NCI-H1694 (cell line): ENCODE measurements at places on chromosomes 4 and X.

GRCh38 chrX:79604364-79604763 is 237.2 kb upstream of the ITM2A start:
- no peak for DNase-seq

- DNase-seq = no peak
Observed at GRCh38 chr4:137367620-137368019, 164.7 kb downstream of the PCDH18 start.

DNA sequence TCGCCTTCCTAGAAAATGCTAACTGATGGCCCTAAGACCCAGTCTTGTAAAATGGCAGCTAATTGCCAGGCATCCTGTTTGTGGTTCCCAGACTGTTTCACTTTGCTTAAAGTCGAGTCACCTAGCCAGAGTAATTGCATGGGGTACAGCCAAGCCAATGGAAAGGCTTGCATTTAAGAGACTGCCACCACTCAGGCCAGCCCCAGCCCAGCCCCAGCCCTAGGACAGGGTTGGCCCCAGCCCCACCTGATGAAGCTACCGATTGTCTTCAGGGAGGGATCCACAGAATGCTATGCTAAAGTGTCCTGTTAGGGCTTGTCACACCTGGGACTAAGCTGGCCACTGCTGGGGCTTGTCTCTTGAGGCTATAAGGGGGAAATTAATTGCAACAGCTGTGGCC is 194.6 kb upstream of the KLF3 start:
- DNase-seq = no peak

GRCh38 chr4:153419673-153420278 is 46.4 kb upstream of the TMEM131L start:
- DNase-seq = no peak

- DNase-seq = no peak
Observed at GRCh38 chr4:80263541-80264351, 2.7 kb upstream of the FGF5 start.
